Activated CD4-positive, alpha-beta T cell treated with anti-CD3 and anti-CD28 coated beads, Interleukin-2, amount 50 U/mL, for 1 hour (primary cell): ENCODE measurements at places on chromosomes 5 and 9.

DNA sequence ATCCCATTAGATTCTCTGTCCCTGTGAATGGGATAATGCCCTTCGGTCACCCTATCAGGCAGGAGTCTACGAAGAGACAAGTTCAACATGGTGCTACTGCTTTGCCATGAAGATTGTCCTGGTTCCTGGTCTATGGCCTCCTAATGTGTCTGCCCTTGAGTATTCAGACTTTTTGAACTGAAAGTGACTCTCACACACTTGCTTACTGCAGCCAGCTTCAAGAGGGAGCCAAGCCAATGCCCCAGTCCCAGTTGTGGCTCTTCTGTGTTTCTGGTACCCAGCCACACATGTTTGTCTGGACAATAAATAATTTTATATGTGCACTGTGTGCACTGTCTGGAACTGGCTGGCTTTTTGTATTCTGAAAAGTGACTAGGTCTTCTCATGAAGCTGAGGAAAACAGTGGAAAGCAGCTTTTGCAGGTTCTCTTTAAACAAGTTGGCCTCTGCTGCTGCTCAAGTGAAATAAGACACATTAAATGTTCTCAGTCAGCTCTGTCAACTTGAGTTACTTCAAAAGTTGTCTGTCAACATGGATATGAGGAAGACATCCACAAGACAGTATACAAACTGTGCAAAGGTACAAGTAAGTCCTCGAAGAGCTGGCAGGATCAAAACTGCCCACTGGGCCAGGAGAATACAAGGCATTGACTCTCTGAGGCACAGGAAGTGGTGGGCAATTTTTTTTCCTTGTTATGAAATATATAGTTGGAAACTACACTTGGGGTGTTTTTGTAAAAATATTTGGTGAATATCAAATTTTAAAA lies 60.0 kb downstream of the ZNF608 start:
- DNase-seq = no peak

GRCh38 chr5:82278711-82279370 lies 687 bp upstream of the RPS23 start:
- no peak for DNase-seq

DNA sequence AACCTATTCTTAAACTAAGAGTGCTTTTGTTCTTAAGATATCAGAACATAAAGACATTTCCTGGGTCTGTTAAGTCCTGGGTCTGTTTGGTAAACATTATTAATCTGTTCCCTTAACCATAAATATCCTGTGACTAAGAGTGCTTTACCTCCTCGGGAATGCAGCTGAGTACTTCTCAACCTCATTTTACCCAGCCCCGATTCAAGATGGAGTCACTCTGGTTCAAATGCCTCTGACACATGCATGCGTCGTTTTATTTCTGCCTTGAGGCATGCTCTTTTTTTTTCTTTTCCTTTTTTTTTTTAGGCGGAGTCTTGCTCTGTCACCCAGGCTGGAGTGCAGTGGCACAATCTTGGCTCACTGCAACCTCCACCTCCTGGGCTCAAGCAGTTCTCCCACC lies 39.8 kb upstream of the FBXL17 start:
- DNase-seq = no peak

GRCh38 chr5:114727358-114727757 lies 365.5 kb downstream of the KCNN2 start:
- no peak for DNase-seq
